Renal cortical epithelial cell (primary cell): ENCODE measurements at places on chromosomes 3 and 15. TPM values are rescaled to one million over a fixed set of nuclear protein-coding genes. Genes with fewer than 3 reads are reported as not detected.

The PPP1R14D gene
- not detected in 2 replicates for total RNA-seq

DNA sequence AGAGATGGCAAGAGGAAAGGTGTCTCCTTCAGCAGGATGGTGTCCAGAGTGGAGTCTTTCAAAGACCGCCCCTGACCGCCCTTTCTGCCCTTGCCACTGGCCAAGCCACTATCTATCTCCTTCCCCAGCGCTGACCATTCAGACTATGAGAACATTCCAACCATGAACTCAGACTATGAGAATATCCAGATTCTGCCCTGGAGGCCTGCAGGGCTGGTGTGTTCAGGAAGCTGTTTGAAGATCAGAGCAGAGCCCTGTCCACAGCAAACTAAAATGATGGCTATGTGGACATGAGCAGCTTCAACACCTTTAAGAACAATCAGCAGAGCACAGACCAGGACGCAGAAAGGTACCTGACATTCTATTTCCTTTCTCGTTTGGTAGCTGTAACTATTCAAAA lies 57.3 kb upstream of the WNT7A start:
- no peak for DNase-seq

GRCh38 chr3:187025656-187026316 lies 95.5 kb downstream of the ST6GAL1 start:
- DNase-seq, result no peak

GRCh38 chr15:57472861-57473260 lies 96.6 kb downstream of the CGNL1 start:
- DNase-seq, result no peak

DNA sequence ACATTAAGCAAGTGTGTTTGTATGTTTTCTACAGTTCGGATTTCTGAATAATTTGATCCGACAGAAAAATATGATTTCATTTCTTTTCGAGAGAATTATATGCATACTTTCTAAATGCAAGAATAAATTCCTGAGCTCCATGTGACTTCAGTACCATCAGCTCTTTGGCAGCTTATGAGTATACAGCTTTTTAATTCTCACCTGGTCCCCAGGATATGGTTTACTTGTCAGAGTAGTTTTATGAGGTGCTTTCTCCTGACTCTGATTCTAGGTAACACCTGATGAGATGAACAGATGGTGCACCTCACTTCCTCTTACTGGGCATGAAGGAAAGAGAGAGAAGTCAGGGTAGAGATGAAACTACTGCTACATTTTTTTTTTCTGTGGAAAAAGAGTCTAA lies 3.1 kb downstream of the HGD start:
- DNase-seq, result peak; percentile 38

GRCh38 chr3:81839504-81840094 lies 78.2 kb upstream of the GBE1 start:
- DNase-seq, result peak; percentile 25

DNA sequence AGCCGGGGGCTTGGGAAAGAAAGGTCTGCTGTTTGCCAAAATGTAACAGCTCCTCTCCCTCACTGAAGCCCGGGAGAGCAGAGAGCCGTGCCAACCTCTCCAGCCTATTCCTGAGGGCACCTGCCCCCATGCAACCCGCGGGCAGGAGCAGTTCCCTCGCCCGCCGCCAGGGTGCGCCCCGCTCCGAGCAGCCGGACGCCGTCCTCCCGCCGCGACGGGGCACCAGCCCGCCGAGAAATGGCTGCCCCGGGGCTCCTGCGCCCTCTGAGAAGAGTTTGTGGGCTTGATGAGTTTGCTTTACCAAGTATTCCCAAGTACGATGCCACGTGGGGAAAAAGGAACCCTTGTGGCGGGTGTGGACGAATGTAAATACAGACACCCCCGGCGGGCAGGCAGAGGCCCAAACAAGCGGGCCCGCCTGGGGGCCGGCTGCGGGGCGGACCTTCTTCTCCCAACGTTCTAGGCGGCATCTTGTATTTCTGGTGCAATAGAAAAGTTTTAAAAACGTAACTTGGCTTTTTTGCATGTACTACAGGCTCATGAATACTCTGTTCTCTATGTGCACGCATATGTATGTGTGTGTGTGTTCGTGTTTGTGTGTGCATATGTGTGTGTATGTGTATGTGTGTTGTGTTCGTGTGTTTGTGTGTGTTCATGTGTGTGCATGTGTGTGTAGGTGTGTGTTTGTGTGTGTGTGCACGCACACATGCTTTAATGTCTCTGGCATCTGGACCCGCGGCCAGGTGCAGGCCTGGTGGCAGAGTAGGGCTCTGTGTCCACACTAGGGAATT lies 162.9 kb downstream of the CHSY1 start:
- no peak for DNase-seq

DNA sequence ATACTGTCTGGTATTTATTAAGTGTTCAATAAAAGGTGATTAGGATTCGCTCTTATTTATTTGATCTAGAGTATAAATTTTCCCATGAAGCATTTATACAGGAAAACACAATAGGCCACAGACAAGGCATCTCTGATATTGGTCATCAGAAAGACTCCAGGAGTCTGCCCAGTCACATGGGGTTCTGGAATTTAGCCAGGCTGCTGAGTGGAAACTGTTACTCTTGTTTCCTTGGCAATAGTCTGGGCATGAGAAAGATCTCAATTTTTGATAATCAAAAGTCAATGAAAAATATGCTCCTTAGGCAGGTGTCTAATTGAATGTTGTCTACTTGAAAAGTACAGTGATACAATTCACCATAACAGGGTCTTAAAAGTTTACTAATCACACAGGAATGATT lies 161.2 kb downstream of the FRMD5 start:
- DNase-seq, result peak; percentile 78

The LRRC15 gene
- not detected in 2 replicates for total RNA-seq

DNA sequence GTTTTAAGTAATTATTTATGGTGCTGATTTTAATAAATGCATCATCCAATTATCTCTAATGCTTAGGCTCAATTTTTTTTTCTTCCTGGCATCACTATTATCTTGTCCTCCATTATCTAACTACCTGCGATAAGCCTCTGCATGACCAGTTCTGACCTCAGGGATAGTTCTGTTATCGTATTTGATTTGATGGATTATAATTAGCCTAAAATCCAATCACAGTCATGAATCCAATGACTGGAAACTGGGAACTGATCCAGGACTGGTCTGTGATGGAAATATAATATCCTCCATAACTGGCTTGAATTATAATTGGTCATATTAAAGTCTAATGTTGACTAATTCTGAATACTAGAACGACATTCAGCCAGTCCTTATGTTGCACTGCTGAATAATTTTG lies 1.1 kb downstream of the MYH15 start:
- no peak for DNase-seq

- DNase-seq, result no peak
Observed at GRCh38 chr15:34584330-34584668, 848 bp upstream of the GOLGA8B start.

DNA sequence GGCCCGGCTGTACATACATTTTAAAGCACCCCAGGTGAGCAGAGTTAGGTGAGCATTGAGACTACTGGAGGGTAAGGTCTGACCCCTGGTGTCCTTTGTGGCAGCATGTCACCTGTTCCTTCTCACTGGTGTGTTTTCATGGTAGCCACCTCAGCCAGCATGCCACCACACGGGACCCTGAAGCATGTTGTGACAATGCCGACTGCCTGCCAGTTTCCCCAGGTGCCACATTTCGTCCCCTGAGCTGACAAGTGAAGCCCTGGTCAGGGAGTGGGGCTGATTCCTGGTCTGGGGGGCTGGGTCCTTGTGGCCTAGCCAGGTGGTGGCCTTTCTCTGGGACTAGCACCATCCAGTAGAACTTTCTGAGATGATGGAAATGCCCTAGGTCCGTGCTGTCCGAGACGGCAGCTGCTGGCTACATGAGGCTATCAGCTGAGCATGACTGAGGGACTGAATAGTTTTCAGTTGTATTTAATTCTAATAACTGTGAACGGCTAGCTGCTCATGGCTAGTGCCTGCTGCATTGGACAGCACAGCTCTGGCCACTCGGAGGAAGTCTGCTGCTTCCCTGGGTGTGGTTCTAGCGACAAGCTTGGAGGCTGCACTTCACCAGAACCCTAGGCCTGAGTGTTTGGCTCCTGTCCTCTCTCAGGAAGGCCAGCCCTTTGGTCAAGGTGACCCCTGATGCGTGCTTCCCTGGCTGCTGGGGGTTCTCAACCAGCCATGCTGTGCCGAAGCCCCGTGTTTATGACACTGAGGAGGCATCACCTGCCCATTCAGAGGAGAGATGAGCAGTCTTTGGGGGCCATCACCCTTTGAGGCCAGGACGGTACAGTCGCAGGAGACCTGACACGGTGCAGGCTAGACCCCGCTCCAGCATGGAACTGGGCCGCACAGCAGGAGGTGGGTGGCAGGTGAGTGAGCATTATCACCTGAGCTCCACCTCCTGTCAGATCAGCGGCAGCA lies 3.9 kb downstream of the C3orf22 start:
- no peak for DNase-seq

DNA sequence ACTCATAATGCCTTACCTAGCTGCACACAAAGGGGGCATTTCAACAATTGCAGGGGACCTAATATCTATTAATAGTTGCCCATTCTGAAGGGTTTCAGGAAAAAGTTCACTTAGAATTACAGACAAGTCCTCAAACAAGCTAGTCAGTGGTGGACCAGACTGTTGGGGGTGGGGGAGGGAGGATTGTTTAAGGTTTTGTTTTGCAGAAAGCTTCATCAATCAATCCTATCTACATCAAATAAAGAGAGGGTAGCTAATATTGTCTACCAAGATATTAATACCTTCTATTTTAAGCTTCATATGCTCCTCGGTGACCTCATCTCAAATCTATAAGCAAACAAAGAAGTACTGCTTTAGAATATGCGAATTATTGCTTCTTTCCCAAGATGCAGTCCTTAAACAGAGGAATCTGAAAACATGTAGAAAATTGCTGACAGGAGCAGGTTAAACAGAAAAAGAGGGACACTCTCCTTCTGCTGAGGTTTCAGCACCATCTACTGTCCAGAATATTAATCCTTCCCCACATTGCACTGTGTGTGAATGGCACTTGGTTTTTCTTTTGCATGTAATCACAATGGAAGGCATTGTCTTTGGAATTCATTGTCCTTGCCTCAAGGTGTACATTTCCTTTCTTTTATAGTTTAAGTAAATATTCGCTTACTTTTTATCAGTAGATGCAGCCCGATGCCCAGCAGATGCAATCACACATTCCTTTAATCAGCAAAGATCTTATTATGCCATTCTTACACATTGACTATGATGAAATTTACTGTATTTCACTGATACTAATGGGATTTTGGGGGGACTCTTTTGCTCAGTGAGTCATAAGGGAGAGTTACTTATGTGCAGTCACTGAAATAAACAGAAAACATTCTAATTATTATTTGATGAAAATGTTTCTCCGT lies 94.7 kb downstream of the IL5RA start:
- peak; percentile 51 for DNase-seq

- peak; percentile 33 for DNase-seq
Observed at GRCh38 chr15:57327985-57328471, 48.3 kb upstream of the CGNL1 start.

The CYP8B1 gene
- total RNA-seq, result 0.35 and 0.55 TPM in 2 replicates

- no peak for DNase-seq
Observed at GRCh38 chr3:31022716-31023115, 128.3 kb upstream of the GADL1 start.

- DNase-seq, result peak; percentile 40
Observed at GRCh38 chr15:74901612-74902063, 5.0 kb downstream of the FAM219B start.

- DNase-seq, result peak; percentile 65
Observed at GRCh38 chr3:32309654-32310242, 71.3 kb downstream of the CMTM8 start.

The FEZF2 gene
- not detected in 2 replicates for total RNA-seq

- DNase-seq, result no peak
Observed at GRCh38 chr3:165759041-165759440, 78.2 kb downstream of the BCHE start.

DNA sequence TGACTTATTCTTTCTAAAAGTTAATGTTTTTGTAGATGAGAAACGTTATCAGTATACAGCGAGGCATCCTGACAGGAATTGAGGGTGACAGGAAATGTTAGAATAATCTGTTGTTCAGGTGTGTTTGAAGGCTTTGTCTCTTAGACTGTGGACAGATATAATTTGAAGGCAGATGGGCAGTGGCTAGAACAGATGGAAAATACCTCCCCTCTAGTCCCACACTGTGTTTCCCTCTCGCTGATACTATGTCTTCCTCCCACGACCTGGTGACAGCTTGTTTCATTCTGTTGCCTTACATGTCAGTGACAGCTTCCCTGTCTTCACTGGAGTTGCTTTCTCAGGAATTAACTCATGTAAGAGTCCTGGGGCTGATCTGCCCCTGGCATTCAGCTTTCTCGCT lies 125.3 kb downstream of the MYRIP start:
- no peak for DNase-seq

- peak; percentile 33 for DNase-seq
Observed at GRCh38 chr3:11430624-11431023, 158.4 kb downstream of the ATG7 start.

DNA sequence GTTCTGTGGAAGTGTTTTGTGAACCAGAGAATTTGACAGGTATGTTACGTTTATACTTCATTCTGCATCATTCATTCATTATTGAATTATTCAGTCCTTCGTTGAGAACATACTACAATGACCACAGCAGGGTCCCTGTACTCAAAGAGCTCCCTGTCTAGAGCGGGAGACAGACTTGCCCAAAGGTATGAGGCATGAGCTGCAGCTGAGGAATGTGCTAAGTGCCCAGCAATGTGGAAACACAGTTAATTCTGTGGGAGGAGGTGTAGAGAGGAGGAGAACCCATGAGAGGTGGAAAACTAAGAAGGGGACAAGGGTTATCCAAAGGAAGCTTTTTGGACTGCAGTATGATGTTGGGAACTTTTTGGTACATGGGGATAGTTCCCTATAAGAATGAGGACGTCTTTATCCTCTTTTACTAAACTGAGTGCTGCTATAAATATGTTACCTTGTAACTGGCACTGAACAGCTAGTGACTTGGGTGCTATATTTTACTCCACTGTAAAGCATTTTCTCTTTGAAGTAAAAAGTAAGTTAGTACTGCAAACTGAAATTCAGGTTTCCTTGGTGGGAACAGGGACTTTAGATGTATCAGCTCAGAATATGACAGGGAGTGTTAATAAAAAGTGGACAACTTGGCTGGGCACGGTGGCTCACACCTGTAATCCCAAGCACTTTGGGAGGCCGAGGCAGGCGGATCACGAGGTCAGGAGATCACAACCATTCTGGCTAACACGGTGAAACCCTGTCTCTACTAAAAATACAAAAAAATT lies 5.7 kb downstream of the SMAD3 start:
- DNase-seq, result peak; percentile 72

DNA sequence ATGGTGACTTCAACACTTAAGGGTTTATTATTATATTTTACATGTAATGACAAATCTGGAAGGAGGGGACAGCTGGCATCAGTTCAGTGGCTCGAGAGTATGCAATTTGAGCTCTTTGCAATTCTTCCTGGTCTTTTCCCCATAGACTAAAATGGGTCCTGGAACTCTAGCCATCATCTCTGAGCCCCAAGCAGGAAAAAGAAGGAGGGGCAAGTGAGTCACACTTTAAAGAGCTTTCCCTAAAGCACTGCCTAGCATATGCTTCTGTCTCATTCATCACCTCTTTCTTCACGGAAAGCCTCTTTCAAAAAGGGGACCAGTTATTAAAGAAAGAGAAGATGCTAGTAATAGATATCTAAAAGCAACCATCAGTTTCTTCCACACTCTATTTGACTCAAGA lies 466.3 kb downstream of the ZIC1 start:
- DNase-seq, result peak; percentile 15

- DNase-seq, result peak; percentile 43
Observed at GRCh38 chr3:131907796-131908195, 127.0 kb downstream of the CPNE4 start.

The BSN gene
- 0.25 TPM in 1 of 2 replicates, not detected in the other for total RNA-seq
